GM12878 (cell line): ENCODE measurements at places on chromosomes 6 and 20. TPM values are rescaled to one million over a fixed set of nuclear protein-coding genes. Genes with fewer than 3 reads are reported as not detected.

Gene ADGRF1
- polyA plus RNA-seq, result not detected in 2 replicates

Gene FAM209B
- polyA plus RNA-seq, result 0.47 and 0.55 TPM in 2 replicates

Gene BPIFA1
- polyA plus RNA-seq, result not detected in 2 replicates

Gene HLA-DRB5
- polyA plus RNA-seq, result 84.0 and 90.3 TPM in 2 replicates

Gene IL20RA
- polyA plus RNA-seq, result not detected in 2 replicates

Gene BTN1A1
- 1.1 and 1.4 TPM in 2 replicates for polyA plus RNA-seq

Gene DEFB110
- not detected in 2 replicates for polyA plus RNA-seq

Gene GTSF1L
- polyA plus RNA-seq, result 0.74 and 1.00 TPM in 2 replicates

Gene FKBP1C
- 2.2 and 3.2 TPM in 2 replicates for polyA plus RNA-seq

Gene ID4
- 0.09 TPM in 1 of 2 replicates, not detected in the other for polyA plus RNA-seq

Gene CAP2
- not detected in 2 replicates for polyA plus RNA-seq

Gene HLA-DPB1
- polyA plus RNA-seq, result 355 and 359 TPM in 2 replicates

Gene C20orf202
- not detected in 2 replicates for polyA plus RNA-seq

Gene SIRPD
- polyA plus RNA-seq, result 0.70 and 0.74 TPM in 2 replicates

Gene KCNK5
- polyA plus RNA-seq, result 1.0 and 1.6 TPM in 2 replicates

Gene OXT
- not detected in 2 replicates for polyA plus RNA-seq

Gene NUP43
- polyA plus RNA-seq, result 21.8 TPM in 2 replicates

Gene MEA1
- polyA plus RNA-seq, result 132 and 136 TPM in 2 replicates

Gene PRPF6
- polyA plus RNA-seq, result 99.6 and 102 TPM in 2 replicates

Gene DAAM2
- polyA plus RNA-seq, result not detected in 2 replicates

Gene FBXO5
- 57.2 and 59.1 TPM in 2 replicates for polyA plus RNA-seq

Gene HUS1B
- polyA plus RNA-seq, result 0.25 and 0.86 TPM in 2 replicates

Gene PTGIS
- polyA plus RNA-seq, result 0.02 TPM in 1 of 2 replicates, not detected in the other

Gene FOXQ1
- polyA plus RNA-seq, result not detected in 2 replicates

Gene PAK5
- polyA plus RNA-seq, result not detected in 2 replicates

Gene CHRNA4
- not detected in 2 replicates for polyA plus RNA-seq

Gene CTCFL
- 0.08 and 0.12 TPM in 2 replicates for polyA plus RNA-seq

Gene SYNJ2
- polyA plus RNA-seq, result 0.42 and 0.53 TPM in 2 replicates

Gene MUC22
- 0.03 TPM in 1 of 2 replicates, not detected in the other for polyA plus RNA-seq

Gene TBC1D7
- polyA plus RNA-seq, result 57.7 and 62.8 TPM in 2 replicates
